ENCODE measurements at places on chromosomes 4 and X.

- no peak for DNase-seq
Measured at GRCh38 chr4:153023692-153024394, 87.7 kb downstream of the FHDC1 start.

- no peak for DNase-seq
Measured at GRCh38 chr4:2259036-2259540, 2.8 kb downstream of the MXD4 start.

DNA sequence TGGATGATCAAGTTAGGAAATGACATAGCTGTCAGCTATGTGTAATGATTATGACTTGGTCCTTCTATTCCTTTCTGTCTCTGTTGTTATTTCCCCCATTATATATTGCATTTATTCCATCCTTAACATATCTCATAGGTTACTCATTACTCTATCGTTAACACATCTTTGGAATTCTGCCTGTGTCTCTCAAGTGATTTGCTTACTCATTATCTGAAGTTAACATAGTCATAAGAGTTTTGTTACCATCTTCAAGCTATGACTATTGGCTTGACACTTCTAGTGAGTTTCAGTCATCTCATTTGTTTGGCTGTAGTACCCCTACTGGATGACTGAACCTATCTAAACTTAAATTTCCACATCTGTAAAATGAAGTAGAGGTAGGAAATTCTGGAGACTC lies 286.1 kb upstream of the PPP1R2C start:
- no peak for DNase-seq

GRCh38 chr4:61556277-61556676 lies 356.2 kb downstream of the ADGRL3 start:
- peak; percentile 33 for DNase-seq

GRCh38 chr4:124306352-124306751 lies 406.2 kb downstream of the ANKRD50 start:
- no peak for DNase-seq

Data from SW480 (cell line).